Hindlimb muscle (tissue), 1 donor: ENCODE measurements at places on chromosomes 5 and 9.
A peak's percentile ranks its signal among the peaks of the same experiment; 100 is the strongest.

- no peak for DNase-seq
Observed at GRCh38 chr5:125528881-125529280, 782.4 kb upstream of the ZNF608 start.

- peak; percentile 5 for DNase-seq
Observed at GRCh38 chr5:91928754-91929521, 545.8 kb upstream of the ARRDC3 start.

GRCh38 chr5:167947306-167947705 lies 344.1 kb upstream of the WWC1 start:
- DNase-seq = peak; percentile 53

GRCh38 chr9:12798066-12798770 lies 23.4 kb downstream of the LURAP1L start:
- no peak for DNase-seq

- no peak for DNase-seq
Observed at GRCh38 chr9:90867101-90867500, 65.5 kb downstream of the SYK start.

- DNase-seq = no peak
Observed at GRCh38 chr9:116450378-116451139, 236.5 kb upstream of the TRIM32 start.

DNA sequence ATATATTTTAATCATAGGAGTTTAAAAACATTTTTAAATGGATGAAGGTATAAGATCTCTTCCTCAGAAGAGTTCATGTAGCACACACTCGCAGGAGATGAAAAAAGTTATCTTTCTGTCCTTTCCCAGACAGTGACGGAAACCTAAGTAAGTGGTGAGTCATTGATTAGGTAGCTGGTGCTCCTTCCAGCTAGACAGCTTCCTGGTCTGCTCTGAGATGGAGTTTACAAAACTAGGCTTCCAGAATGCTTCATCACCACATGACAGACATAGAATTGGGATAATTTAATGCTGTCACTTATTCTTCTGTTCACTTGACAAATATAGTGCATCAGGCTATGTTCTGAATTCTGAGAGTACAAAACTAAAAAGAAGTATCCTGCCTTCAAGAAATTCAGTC lies 2393.0 kb upstream of the C9orf72 start:
- DNase-seq = no peak

DNA sequence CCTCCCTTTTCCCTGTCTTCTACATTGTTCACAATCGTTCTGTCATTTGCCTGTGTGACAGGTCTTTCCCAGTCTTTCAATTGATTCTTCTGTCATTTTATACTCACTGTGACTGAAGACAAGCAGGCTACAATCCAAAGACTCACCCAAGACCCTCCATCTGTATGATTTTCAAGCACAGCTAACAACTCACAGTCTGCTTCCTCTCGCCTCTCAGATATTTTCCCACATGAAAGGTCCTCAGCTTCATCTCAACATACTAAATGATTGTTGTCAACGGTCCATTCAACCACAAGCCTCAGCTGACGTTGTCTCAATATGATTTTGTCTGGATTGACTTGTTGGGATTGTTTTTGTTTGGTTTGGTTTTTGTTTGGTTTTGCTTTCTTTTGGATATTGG lies 346.5 kb downstream of the NFIB start:
- DNase-seq = no peak

- DNase-seq = peak; percentile 19
Observed at GRCh38 chr9:5449521-5450358, 602 bp upstream of the CD274 start.

DNA sequence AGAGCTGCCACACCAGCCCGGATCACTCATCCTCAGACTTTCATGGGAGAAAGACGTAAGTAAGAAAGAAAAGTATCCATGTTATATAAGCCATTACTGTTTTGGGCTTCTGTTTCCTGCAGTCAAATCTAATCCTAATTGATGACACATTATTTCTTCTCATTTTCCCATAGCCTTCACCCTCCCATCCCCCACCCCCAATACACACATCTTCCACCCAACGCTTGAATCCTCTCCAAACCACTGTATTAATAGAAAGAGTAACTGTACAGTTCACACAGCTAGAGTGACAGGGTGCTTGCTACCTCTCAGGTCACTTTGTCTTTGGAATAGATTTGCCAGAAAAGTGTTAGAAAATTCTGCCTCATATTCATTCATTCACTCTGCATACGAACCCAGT lies 69.3 kb upstream of the IL17B start:
- no peak for DNase-seq
